ENCODE measurements at places on chromosomes 1 and 21. TPM values are rescaled to one million over a fixed set of nuclear protein-coding genes. Genes with fewer than 3 reads are reported as not detected.

- DNase-seq = no peak
Observed at GRCh38 chr1:210715072-210715471, 386.4 kb downstream of the HHAT start.

- DNase-seq = no peak
Observed at GRCh38 chr1:112285316-112285715, 110.7 kb upstream of the CTTNBP2NL start.

GRCh38 chr1:94817712-94818111 is 2.4 kb upstream of the SLC44A3 start:
- DNase-seq = no peak

DNA sequence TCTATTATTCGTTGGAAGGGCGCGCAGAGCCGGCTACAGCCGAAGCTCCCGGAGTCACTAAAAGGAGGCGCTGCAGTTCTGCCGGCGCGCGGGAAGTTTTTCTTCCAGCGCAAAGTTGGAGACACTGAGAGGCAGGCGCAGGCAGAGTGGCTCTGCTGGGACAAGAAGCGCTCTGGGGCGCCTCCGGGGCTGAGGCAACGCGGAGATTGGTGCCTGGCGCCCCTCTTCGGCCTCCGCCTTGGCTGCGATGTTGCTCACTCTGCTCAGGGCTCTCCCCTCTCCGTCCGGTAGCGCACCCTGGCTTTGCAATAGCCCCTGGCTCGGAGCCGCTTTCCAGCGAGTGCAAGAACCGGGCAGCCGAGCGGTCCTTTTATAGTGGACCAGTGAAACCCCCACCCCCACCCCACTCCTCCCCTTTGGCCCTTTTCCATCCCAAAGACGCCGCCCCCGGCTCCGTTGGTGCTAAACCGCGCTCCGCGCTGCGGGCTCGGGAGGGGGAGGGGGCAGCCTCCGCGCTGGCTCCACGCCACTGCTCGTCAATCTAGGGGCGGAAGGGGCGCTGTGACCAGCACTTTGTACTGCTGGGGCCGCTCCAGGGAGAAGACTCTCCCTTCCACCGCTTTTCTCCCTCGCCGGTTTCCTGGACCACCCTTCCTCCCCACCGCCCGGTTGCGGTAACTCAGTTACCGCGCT is at the start of gene ADAMTS1:
TSS of gene ADAMTS1 (minus strand) at position 344 of the 693 bp plus-strand sequence. CDS start 455 bp downstream, outside the sequence.
- peak; percentile 80 for DNase-seq

DNA sequence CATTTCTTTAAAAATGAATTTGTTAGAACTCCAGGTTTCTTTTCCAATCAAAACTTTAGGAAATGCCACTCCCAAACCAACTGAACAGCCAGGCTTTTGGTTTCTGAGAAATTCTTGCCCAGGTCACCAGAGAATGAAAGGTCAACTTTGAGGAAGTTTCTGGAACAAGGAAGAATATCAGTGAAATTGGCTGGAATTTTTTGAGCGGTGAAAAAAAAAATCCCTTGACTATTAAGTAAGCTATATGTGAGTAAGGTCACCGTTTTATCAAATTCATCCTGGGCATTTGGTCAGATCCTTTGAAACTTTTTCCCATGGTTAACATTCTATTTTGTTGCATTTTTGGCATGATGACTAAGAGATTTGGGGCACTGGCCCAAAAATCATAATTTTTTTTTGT is 469.3 kb downstream of the LTN1 start:
- no peak for DNase-seq

DNA sequence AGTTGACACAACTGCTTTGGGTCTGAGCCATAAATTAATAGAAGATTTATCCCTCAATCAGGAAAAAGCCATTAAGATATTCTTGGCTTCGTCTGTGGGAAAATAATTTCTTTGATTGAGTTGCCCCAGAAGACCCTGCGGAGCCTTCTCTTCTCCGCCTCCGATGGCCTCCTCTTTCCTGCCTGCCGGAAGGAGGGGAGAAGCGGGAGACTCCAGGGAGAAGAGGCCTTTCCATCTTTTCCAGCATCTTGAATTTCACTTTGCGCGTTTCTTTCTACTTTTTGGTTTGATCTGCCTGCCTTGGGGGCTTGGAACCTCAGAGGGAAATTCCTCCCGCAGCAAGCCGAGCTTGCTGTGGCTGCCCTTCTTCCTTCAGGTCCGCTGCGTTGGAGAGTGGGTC is 16.8 kb downstream of the HLX start:
- DNase-seq = no peak

GRCh38 chr1:63497577-63497976 is 25.4 kb downstream of the ITGB3BP start:
- no peak for DNase-seq

GRCh38 chr1:206882555-206882954 is 14.7 kb upstream of the IL24 start:
- DNase-seq = no peak

DNA sequence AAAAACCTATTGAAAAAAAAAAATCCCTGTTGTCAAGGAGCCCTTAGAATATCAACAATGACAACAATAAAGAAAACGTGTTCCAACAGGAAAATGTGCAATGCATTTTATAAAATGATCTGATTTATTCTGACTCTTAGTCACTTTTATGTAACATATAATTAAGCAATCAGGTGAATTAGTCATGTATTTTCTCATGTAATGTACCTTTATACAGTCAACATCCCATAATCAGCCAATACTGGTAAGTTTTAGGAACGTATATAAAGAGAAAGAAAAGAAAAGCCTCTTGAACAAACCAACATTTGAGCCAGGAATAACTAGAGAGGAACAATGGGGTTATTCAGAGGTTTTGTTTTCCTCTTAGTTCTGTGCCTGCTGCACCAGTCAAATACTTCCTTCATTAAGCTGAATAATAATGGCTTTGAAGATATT is at the start of gene CLCA4:
TSS of gene CLCA4 (plus strand) at position 292 of the 435 bp plus-strand sequence. CDS start at position 334, 42 bp downstream.
- DNase-seq = no peak

DNA sequence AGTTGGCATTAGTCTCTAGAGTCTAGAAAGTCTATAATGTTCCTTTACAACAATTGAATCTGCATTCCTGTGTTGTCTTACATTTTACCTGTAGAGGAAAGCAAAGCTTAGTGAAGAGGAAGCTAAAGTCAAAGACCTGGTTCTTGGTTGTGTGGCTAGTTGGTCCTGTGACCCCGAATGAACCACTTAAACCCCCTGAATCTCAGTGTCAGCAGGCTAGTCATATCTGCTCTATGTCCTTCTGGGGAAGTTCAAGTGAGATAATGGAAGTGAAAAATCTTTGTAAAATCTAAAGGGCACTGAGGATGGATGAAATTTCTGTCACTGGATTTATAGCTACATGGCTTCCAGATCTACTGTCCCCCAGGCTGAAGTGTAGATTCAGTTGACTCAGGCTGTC is 24.0 kb upstream of the AIM2 start:
- no peak for DNase-seq

DNA sequence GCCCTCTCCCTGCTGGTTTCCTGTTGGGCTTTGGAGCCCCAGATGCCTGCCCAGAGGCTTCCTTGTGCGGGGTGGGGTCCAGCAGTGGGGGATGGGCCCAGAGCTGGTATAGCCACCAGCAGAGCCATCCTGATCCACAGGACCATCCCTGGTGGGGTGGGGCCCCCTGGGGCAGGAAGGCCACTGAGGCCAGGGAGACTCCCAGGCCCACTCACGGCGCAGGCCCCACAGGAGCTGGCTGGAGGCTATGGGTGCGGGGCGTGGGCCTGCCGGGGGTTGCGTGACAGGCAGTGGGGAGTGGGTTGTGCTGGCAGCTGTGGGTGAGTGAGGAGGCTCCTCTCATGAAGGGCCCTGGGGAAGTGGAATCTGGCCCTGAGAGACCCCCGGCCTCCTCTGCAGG is 5.7 kb downstream of the LRRC3 start:
- DNase-seq = no peak

- DNase-seq = no peak
Observed at GRCh38 chr1:172345077-172345476, 75.4 kb upstream of the C1orf105 start.

DNA sequence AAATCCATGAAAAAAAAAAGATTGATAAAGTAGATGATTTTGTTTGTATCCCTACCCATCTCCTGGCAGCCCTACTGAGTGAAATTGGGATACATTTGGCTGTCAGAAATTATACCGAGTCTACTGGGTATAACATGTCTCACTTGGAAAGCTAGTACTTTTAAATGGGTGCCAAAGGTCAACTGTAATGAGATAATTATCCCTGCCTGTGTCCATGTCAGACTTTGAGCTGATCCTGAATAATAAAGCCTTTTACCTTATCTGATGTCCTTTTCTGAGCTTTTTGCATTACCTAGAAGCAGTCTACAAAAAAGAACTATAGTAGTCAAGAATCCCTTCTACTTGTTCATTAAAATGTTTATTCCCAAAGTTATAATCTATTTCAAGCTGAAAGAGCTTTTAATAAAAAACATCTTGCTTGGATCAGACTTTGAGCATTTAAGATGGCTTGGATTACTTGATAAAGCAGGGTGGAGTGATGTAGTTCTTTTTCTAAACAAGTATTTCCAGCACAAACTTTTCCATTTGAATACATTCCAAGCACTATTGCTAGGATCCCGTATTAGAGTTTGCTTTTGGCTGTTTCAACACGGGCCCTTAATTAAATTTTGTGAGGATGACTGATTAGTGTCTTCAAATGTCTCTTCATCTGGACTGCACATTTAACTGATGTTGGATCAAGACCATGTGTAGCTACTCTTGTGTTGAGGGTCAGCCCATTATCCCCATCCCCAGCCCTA is 69.2 kb downstream of the DTL start:
- DNase-seq = no peak

DNA sequence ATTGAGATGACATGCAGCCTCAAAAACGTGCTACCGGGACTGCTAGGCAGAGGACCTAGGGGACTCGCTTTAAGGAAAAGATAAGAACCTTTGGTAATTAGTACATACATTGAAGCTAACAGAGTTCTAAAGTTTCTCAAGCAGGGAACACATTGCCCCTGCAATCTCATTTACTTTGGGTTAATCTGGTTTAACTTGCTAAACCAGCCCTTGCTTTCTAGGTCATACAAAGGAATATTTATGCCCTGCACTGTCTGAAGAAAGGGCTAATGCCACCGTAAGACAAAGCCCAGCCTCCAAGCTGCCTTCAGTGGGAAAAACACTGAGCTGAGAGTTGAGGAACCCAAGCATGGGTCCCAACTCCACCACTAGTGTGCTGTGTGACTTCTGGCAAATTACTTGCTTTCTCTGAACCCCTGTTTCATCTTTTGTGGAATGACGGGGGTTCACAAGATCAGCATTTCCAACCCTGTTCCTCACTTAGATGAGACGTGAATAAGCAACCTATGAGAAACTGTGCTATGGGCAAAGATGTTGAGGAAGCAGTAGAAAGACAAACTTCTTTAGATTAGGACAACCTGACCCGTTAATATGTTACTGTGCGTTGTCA is 66.3 kb downstream of the VWA5B1 start:
- no peak for DNase-seq

DNA sequence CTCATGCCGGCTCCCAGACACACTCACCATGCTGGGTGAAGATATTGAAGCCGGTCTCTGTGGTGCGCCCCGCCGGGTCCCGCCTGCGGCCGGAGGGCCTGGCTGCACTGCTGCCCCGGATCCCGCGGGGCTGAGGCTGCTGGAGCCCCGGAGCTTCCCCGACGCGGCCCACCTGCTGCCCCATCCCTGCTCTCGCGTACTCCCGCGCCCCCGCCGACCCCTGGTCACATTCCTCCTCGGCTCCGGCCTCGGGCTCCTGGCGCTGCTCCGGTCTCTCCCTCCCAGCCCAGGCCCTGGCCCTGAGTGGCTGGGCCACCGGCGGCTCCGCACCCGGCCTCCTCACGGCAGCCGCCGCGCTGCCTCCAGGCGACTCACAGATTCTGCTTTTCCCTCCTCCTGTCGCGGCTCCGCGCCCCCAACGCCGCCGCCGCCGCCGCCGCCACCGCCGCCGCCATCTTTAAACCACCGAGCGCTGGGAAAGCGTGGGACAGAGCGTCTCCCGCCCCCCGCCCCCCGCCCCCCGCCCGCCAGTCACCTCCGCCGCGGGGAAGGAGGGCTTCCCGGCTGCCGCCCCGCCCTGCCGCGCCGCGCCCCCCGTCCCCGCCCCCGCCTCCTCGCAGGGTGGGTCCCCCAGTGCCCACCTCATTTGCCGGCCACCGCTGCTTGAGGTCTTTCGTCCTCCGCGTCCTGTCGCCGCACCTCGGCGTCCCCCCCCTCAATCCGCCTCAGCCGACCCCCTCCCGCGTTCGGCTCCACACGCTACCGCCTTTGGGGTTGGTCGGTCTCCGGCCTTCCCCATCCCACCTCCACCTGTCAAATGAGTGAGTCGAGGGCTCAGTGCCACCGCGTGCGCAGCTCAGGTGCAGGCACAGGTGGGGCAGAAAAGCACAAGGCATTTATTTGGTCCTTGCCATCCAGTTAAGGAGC is at the start of gene ABL2:
TSS of gene ABL2 (minus strand) at position 464 of the 927 bp plus-strand sequence. CDS start at position 184, 280 bp downstream.
- no peak for DNase-seq

DNA sequence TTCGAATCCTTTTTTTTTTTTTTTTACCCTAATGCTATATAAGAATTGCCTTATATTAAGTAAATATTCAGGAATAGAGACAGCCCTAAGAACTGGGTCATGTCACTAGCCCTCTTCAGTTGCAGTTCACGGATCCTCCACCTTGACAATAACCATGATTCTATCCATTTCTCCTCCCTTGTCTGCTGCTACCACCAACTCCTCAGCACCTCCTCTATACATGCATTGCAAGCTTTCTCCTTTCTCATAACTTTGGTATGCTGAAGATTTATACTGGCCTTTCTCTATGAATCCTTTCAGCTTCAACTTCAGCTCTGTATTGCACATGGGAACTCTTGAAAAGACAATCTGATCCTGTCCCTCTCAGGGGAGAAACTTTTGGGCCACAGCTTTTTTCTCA is 14.3 kb upstream of the DR1 start:
- DNase-seq = no peak

GRCh38 chr1:76862447-76862846 is 4.8 kb upstream of the ST6GALNAC5 start:
- no peak for DNase-seq

GRCh38 chr1:47561523-47562007 is 123.7 kb downstream of the FOXD2 start:
- no peak for DNase-seq

DNA sequence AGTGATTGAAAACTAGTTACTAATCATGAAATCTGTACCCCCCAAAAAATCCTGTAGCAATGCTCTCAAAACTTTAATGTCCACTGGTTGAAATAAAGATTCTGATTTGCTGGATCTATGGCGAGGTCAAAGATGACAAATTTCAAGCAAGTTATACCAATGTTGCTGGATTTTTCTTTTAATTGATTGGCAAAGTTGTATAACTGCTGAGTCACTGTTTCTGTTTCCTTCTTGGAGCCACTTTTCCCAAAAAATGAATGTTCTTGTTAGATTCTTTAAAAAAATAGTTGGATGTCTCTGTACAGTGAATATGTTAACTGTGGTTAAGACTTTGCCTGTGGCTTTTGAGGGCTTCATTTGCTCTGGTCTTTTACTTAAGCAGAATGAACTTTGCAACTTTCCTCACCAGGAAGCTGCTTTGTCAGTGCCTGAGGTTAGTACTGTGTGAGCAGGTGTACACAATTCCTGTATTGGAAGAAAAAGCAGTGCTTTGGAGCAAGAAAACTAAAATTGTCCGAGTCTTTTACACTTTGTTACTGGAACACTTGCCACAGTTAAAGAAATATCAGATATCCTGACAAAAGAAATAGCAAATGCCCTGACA is 1211.9 kb downstream of the MRPL39 start:
- DNase-seq = no peak

GRCh38 chr1:156055281-156056048 is 883 bp downstream of the LAMTOR2 start:
- DNase-seq = no peak

The LCE2A gene
- not detected for total RNA-seq

The BACE2 gene
- total RNA-seq = 36.1 TPM

The LCE3D gene
- total RNA-seq = not detected

The PLA2G5 gene
- 3.9 TPM for total RNA-seq

The OR2L13 gene
- total RNA-seq = not detected

The RGSL1 gene
- total RNA-seq = 1.7 TPM

The MAN1C1 gene
- total RNA-seq = 26.6 TPM

The CLIC6 gene
- total RNA-seq = 2.8 TPM

The GBP2 gene
- total RNA-seq = 80.3 TPM

The LCE1B gene
- total RNA-seq = not detected

The DIO1 gene
- total RNA-seq = not detected
